ENCODE measurements at places on chromosomes 4 and X.

DNA sequence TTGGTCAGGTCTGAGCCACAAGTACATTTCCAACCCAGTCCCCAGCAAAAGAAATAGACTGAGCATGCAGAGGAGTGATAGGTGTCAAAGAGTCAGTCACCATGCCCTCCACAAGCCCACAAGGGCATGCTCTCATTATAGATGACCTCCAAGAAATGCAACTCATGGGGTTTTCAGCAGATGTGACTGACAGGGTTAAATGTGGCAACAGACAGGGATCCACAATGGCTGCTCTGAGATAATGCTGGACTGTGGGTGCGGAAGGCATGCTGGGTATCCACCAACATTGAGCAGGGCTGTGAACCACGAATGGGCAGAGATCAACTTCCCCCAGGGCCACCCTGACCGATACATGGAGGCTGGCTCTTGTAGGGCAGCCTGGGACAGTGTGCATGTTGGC is 115.8 kb downstream of the BCOR start:
- DNase-seq, result no peak

- DNase-seq, result peak; percentile 45
These were observed 745 bp downstream of the TRIM2 start for GRCh38 chr4:153204728-153205648.

DNA sequence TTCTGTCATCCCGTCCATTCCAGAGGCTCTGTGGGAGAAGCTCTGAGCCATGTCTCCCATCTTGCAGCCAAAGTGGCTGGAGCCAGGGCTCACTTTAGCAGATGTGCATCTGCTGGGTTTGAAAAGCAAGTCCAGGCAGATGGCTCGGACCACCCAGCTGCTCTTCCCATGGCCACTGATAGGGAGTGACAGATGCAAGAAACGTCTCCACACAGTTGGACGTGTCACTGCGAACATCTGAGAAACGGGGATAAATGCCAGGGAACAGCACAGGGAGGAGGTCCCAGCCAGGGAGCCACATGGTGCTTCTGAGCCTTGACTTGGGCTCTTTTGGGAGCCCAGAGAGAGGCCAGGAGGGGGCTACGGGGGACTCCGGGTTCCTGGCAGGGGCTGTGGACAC is 242.3 kb downstream of the AFAP1 start:
- no peak for DNase-seq

GRCh38 chr4:145181091-145181501 is 707 bp upstream of the OTUD4 start:
- no peak for DNase-seq

DNA sequence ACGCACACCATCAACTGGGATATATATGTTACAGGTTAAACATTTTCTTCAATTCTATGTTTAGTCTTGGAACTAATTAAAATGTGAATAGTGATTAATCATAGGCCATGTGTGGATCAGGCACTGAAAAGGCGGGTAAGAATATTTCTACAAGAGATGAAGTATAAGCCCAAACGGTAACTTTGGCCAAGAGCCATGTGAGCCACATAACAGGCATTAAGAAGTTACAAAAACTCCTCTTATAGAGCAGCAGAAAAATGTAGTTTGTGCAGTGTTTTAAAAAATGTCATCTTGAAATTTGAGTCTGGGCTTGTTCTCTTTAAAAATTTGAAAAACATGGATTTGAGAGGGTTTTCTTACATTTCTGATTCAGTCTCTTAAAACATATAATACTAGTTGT is 521.8 kb upstream of the DIPK2B start:
- DNase-seq, result no peak

DNA sequence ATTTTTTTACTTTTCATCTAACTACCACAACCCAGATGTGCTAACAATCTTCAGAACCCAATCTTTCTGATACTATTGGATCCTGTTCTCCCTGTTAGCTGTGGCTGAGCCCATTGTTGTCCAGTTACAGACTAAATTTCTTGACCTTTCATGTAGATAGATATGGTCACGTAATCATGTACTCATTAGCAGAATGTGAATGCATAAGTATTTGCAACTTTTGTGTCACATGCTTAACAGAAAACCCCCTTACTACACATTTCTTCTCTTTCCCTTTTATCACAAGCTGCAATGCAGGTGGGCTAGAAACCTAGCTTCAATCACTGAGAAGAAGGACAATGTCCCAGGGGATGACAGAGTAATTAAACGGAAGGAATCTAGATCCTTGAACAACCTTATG is 13.1 kb upstream of the FAM13A start:
- DNase-seq, result no peak

GRCh38 chrX:23557070-23557469 is 110.2 kb upstream of the PRDX4 start:
- DNase-seq, result no peak

DNA sequence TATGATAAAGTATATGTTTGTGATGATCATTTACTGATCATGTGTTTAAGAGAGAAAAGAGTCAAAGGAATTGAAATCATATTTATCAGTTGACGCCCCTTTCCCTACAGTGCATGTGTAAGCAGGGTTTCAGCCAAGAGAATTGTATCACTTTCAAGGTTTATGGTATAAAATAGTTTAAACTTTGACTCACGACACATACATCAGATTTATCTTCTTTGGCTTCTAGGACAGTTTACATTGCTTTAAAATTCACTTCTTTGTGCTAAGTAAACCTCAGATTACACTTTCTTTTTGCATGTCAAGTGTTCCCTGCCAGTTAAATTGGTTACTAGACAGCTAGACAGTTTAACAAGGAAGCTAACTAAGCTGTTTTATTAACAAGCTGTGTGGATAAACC is 86.3 kb upstream of the MYOZ2 start:
- no peak for DNase-seq

DNA sequence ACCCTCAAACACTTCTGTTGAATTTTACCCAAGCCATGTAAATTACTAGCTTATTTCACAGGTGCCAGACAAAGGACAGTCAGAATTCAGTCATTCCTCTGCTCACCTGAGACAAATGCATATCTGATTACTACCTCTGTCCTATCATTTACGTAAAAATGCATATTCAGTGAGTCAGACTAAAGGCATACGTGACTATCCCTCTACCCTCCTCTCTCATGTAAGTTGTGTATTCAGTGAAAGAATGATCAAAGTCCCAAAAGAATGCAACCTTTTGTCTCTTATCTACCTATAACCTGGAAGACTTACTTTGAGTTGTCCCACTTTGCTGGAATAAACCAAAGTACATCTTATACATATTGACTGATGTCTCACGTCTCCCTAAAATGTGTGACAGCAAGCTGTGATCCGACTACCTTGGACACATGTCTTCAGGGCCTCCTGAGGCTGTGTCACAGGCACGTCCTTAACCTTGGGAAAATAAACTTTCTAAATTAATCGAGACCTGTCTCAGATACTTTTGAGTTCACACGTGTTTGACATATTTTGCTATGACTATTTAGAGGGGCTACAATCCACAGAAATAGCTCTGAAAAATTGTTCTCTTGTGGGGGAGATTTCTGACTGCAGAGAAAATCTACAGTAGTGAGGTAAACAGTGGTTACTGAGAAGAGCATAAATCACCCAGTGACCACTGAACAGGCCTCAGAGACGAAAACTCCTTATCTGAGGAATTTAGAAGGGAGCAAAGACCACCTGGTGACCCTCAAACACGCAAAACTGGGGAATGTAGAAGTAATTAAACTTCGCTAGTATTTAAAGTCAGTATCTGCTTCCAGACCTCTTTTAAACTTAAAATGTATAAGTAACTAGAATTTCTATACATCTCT is 1575.8 kb downstream of the STIM2 start:
- DNase-seq, result no peak

GRCh38 chr4:87406462-87406861 is 15.5 kb upstream of the HSD17B11 start:
- DNase-seq, result no peak

DNA sequence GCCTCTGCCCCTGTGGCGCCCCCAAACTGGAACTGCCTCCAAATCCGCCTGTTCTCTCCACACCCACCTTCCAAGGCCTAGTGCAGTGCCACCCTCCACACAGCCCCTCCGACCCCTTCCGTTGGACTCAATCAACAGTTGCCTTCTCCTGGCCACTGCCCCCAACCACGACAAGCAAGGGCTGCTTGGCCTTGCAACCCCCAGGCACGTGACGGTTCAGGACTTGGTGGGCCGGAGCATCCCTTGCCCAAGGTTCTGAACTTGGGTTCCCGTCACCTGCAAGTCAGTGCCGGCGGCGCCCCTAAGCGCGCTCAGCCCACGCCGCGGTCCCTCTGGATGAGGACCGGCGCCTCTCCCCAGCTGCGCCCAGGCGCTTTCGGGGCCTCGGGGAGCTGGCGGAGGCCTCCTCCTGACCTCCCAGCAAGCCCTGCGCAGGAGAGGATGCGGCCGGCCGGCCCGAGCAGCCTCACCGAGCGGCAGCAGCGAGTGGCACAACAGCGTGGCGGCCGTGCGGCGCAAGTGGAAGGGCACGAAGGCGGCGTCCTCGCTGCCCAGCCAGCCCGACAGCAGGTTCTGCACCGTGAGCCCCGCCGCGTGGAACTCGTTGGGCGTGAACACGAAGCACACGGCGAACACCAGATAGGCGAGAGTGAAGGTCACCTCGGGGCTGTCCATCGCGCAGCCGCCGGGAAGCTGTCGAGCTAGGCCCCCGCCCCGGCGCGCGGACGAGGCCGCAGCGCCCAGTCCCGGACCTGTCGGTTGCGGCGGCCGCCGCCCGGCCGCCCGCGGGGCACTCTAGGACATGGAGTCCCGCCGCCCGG is 750 bp downstream of the TMEM129 start:
- DNase-seq, result peak; percentile 54

DNA sequence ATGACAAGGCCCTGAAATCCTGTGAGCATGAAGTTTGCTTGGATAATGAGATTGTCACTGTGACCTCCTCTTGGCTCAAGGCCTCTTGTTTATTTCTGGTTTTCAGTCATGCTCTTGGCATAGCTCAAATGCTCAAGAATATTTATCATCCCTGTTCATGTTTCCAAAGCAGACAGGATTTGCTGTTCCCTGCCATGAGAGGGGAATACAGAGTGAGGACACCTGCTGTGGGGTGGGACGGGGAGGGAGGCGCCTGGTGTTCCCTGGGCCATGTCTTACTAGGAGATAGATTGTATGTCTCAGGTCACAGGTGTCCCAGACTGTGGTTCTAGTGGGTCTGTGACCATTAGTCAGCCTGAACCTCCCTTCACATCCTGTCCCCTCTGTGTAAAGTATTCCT is 34.9 kb upstream of the SH3RF1 start:
- no peak for DNase-seq

GRCh38 chr4:101153653-101154052 is 193.7 kb downstream of the PPP3CA start:
- DNase-seq, result no peak

DNA sequence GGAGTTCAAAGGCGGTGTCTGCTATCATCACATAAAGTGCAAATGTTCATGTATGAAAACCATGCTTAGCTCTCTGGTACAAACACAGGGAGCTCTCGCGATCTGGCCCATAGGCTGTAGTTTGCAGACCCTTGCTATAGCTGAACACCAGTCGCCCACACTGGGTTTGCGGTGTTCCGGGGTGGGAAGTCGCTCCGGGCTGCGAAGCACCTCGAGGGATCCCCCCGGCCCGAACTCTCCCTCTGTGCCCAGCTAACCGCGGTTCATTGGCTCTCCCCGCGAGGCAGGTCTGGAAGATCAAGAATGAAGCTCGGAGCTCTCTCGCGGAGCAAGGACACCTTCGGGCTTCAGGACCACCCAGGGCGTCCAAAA is 341 bp upstream of the PRPS2 start:
- no peak for DNase-seq

DNA sequence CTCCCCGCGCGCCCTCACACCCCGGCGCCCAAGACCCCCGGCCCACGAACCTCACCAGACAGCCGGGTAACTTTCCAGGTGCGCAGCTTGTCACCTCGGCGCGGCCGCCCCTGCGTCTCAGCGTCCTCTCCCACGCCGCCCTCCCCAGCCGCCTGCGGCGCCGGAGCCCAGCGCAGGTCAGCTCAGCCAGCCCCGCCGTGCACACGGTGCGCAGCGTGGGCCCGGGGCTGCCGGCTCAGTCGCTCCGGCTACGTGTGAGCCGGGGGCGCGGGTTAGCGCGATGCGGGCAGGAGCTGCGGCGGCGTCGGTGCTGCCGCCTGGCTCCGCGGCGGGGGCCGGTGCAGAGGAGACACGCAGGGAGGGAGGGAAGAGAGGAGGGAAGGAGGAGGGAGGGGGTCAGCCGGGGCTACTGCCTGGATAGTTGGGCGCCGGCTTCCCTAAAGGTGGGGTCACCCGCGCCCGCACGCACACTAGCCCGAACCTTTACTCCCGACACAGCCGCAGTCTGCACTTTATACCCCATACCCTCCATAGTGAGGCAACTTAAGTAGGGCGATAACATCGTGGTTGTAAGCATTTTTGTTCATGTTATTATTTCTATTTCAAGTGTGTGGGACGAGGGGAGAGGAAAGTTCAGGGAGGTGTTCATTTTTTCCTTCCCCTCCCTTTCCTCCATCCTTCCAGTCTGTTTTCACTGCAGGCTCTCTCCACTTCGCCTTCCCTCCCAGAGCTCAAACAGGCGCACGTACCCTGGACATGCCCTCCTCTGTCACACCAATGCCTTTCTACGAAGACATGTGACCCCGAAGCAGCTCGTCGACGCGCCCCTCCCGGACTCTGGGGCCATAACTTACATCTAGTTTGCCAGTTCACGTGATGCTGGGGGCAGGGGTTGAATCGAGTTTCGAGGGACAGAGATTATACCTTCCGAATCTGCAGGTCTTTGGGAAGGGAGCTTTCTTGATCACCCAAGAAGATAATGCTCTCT is at the start of gene PRKG2:
TSS of gene PRKG2 (minus strand) at position 342 of the 988 bp plus-strand sequence. CDS start 10,175 bp downstream, outside the sequence.
- DNase-seq, result peak; percentile 61

Data from H9 (cell line).